ENCODE measurements at places on chromosomes 7 and 10. TPM values are rescaled to one million over a fixed set of nuclear protein-coding genes. Genes with fewer than 3 reads are reported as not detected.
A peak's percentile ranks its signal among the peaks of the same experiment; 100 is the strongest.

DNA sequence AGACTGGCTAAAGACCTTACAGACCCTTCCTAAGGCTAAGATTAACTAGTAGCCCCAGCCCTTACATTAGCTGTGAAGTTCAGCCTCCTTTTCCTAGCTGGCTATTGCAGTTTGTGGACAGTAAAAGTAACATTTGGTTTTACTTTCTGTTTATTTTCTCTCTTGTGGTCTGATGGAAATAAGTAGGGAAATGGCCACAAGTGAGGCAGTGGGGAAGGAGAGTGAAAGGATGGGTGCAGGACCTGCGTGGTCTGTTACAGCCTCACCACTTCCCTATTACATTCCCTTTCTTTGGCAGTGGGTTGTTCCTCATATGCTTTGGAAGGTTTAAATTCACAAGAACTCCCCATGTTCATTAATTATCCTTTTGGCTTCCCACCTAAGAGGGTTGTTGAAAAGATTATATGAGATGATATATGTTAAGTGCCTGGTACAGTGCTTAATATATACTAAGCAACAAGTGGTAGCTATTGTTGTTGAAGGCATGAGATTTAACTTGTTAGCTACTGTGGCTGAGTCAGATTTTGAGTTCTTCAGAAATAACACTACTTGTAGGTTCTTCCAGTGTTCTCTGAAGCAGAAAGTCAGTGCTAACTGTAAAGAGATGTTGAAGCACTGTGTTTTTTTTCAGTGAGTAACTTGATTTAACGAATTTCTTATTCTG is 181.7 kb downstream of the ST7 start:
- DNase-seq: no peak

- DNase-seq: no peak
These were observed 127.8 kb downstream of the CELF2 start for GRCh38 chr10:11145495-11145855.

GRCh38 chr7:142114207-142114606 is 2.7 kb downstream of the MGAM2 start:
- DNase-seq: no peak

GRCh38 chr10:62619413-62619738 is 185.1 kb upstream of the ADO start:
- DNase-seq: no peak

GRCh38 chr7:120254845-120255244 is 18.1 kb upstream of the KCND2 start:
- no peak for DNase-seq

DNA sequence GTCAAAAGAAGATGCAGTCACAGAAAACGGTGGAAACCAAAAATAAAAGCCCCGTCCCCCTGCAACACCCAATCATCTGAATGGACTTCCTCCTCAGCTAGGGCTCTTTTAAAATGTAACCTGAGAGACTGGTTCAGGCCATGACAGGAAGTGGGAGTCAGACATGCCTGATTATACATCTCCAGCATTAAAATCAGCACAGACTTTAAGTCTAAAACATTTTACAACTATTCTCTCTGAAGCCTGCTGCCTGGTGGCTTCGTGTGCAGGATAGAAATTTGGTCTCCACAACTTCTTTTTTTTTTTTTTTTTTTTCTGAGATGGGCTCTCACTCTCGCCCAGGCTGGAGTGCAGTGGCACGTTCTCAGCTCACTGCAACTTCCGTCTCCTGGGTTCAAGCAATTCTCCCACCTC is 30.3 kb downstream of the HACD1 start:
- DNase-seq: no peak

- no peak for DNase-seq
These were observed 3.9 kb upstream of the WDR91 start for GRCh38 chr7:135215180-135215579.

DNA sequence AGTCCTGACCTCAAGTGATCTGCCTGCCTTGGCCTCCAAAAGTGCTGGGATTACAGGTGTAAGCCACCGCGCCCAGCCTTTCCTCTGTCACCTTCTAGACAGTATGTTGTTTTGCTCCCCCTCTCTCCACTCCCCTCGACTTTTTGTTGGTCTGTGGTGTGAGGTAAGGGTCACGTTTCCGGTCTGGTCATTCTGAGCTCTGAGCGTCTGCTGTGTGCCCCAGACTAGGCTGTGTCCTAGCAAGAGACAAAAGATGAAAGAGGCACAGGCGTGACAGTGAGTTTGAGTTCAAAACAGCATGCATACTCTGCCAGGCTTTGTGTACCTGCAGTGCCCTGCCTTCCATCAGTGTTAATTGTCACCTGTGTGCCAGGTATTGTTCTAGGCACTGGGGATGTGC is 87.4 kb upstream of the PPIF start:
- DNase-seq: no peak

DNA sequence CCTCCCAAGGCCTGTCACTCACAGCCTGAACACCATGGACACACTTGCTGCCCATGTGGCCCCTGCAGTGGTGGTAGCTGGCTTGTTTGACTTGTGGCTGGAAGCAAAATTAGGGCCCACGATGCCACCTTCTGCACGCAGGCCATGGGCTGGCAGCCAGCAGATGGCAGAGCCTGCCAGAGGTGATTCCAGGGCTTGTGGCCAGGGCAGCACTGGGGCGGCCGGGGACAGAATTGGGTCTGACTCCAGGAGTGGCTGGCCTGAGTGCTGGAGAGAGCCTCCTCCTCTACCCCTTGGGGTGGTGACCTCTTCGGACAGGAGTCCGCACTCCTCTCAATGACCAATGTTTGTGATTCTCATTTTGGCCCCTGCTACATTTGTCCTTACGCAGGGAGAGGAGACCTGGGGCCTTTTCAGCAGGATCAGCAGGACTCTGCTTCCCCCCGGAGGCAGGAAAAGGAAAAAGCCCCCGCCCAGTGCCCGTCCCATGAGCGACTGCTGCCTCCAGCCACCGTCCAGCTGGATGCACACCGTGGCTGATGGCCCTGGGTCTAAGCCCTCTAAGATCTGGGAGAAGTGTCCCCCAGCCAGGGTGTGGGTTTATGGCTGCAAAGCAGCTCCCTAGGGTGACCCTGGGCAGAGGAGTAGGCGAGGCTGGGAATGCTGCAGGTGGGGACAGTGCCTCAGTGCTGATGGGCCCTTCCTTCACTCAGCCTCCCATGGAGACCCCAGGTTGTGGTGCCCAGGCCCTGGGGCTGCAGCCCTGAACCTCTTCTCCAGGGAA is 26.5 kb downstream of the DNAJB12 start:
- no peak for DNase-seq

GRCh38 chr10:95363303-95363912 is 72.6 kb upstream of the PDLIM1 start:
- peak; percentile 23 for DNase-seq

GRCh38 chr10:35409094-35409582 is 72.8 kb downstream of the CCNY start:
- DNase-seq: peak; percentile 83

Gene NYAP1
- 0.14 TPM for total RNA-seq

Gene NRAP
- not detected for total RNA-seq

Measured in kidney epithelial cell (primary cell).